ENCODE measurements at places on chromosomes 7 and 10.

GRCh38 chr7:87712571-87712970 is 84.4 kb downstream of the RUNDC3B start:
- no peak for DNase-seq

- DNase-seq: no peak
These were observed 23.5 kb downstream of the POLL start for GRCh38 chr10:101564490-101564991.

DNA sequence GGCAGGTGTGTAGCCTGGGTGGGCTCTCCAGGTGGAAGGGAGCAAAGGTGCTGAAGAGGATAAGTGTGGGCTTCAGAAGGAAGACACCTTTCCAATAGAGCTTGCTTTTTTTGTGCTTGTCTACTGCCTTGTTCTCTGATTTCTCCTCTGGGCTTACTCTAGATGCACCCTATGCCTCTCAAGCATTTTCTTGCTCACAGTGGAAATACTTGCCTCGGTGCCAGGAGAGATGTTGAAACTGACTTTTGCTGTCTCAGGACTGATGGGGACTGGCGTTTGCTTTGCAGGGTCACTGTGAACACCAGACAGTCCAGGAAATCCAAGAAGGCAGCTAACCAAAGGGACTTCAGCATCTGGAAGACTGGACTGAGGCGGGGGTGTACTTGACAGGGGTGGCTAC is 187.9 kb downstream of the SNX10 start:
- no peak for DNase-seq

GRCh38 chr7:1779445-1779844 is 109.4 kb downstream of the ELFN1 start:
- DNase-seq: no peak

DNA sequence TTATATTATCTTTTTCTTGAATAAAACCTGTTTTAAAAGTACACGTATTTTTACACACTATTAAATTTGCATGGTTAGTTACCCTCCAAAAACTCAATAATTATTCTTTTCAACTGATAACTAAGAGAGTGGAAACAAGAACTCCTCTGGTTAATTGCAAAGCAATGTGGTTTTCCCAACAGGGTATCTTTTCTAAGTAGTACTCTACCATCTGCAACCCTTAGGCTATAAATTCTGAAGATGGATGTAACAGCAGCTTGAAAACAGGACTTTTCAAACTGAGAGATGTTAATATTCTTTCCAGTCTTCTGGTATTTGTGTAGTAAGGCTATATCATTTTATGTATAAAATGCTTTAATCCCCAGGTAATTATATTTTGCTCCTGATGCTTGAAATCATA is 916.1 kb upstream of the POT1 start:
- DNase-seq: no peak

DNA sequence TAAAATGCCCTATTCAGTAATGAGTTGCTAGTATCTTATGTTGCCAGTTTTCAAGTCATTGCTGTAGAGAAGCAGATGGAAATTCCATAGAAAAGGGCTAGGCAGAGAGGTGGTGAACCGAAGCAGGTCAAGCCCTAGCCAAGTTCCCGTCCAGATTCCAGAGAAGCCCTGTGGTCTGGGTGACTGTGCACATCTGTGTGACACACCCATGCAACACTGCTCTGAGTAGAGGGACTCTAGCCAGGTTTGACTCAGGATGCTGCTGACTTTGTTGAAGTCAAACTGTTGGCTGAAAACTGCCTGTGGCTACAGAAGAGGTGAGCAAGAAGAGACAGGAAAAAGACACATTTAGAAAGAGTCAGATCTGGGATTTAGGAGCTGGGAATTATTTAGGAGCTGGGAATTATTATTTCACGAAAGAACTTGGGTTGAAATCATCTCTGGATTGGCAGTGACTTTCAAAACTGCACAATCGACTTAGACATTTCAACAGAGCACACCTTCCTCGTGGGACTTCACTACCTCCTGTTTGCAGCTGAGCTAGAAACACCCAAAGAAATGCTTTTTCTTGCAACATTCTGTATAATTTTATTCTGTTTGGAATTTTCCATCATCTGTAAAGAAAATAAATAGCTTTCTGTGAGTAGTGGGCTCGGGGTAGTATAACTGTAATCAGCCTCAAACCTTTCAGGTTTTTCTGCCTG is 149.1 kb upstream of the PRKCQ start:
- no peak for DNase-seq

- DNase-seq: no peak
These were observed 136.3 kb downstream of the DOCK4 start for GRCh38 chr7:112069879-112070321.
